ENCODE measurements at places on chromosomes 5 and 9.

DNA sequence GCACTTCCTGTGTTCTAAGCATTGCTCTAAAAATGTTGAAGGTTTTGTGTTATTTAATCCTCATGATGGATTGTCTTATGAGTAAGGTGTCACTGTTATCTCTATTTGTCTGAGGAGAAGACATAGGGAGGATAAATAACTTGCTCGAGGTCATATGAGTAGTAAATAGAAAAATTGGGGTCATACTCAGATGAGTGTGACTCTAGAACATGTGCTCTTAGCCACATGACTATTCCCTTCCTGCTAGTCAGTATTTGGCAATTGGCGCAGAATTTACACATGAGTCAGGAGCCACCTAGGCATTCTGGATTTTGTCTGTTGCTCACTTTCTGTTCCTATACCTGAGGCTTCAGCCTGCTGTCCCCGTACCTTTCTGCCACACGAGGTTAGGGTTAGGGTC lies 234.6 kb upstream of the CD180 start:
- no peaks in the 10 kb centered on the region for H3K4me1 ChIP-seq
- no peaks in the 10 kb centered on the region for H3K36me3 ChIP-seq
- no peak overlapping the region for H3K27ac ChIP-seq
- no peaks in the 10 kb centered on the region for H3K27me3 ChIP-seq
- no peak overlapping the region for H3K4me3 ChIP-seq
- no peak for DNase-seq

- H3K27ac ChIP-seq, result no peak overlapping the region
- H3K36me3 ChIP-seq, result no peaks in the 10 kb centered on the region
- no peaks in the 10 kb centered on the region for H3K4me1 ChIP-seq
- H3K27me3 ChIP-seq, result no peaks in the 10 kb centered on the region
These were observed 1078.3 kb downstream of the CDH12 start for GRCh38 chr5:21774801-21775200.

DNA sequence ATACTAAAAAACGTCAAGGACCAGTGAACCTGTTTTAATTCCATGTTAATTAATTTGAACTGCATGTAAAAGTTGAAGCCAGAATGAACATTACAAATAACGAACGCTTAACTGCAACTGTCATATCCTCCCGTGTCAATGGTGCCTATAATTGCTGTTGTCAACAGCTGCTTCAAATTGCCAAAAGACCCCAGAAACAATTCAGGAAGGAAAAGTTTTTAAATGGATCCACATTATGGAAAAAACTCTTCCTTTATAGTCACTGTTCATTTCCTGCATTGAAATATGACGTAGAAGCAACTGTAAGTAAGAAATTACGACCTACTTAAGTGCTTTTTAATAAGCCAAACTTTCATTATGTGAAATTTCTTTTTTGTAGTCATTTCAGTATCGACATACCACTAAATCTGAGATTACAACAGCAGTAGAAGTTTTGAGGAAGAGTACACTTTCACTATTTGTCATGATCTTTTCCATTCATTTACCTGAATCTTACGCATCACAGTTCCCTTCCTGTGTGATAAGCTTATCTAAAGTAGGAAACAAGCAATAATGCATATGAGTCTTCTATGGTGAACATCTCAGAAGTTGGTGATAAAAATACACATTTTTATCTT lies 37.8 kb downstream of the MEF2C start:
- peak overlapping the region; percentile 28 for H3K4me3 ChIP-seq
- H3K4me1 ChIP-seq, result peaks cover 52% of the 10 kb centered on the region
- peak; percentile 18 for DNase-seq
- no peaks in the 10 kb centered on the region for H3K27me3 ChIP-seq
- H3K36me3 ChIP-seq, result peaks cover 9% of the 10 kb centered on the region
- peak overlapping the region; percentile 46 for H3K27ac ChIP-seq

DNA sequence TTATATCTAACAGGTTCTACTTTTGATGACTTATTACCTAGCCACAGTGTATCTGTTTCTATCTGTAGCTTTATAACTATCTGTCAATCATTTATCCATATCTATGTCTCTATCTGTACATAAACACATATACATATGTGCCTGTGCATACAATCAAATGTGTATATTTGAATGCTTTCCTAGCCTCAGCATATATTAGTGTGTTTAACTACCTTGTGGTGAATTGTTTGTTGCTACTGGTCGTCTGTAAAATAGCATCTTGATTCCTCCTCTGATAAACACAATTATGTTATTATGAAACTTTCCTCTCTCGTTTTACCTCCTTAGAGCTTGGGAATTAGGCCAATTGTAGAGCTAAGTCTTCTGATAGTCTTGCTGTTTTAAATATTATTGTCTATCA lies 44.4 kb downstream of the PARP8 start:
- H3K4me3 ChIP-seq, result peak overlapping the region; percentile 88
- H3K27ac ChIP-seq, result peak overlapping the region; percentile 91
- no peaks in the 10 kb centered on the region for H3K27me3 ChIP-seq
- H3K4me1 ChIP-seq, result peaks cover 62% of the 10 kb centered on the region

DNA sequence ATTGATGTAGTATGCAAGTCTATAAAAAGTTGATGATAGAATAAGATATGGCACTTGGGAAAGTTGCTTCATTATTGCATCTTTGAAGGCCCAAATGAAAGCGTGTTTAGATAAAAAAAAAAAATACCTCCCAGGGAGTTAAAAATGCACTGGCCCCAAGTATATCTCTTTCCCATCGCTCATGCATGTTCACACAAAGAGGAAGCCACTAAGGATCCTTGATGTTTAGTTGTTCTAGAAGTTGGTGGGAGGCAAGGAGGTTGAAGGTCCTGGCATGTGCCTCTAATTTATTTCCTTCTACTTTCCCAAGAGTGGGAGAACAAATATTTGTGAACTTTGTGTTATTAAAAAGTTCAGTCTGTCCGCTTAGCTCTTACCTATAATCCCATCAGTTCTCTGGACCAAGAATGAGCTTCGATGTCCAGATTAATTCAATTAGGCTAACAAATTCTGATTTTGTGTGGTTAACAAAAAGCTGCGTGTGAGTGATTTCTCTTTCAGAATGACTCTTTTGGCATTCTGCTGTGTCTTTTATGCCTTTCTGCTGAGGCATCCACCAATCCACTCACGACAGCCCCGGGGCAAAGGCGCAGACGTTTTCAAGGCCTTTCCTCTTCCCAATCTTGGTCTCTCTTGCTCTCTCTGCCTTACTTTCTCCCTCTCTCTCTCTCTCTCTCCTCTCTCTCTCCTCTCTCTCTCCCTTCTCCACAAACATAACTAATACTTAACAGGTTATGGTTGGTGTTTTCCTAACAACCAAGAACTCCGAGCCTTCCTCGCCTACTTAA lies 135.1 kb upstream of the ERCC6L2 start:
- no peak for DNase-seq
- H3K27me3 ChIP-seq, result peaks cover 19% of the 10 kb centered on the region
- no peak overlapping the region for H3K27ac ChIP-seq
- H3K4me1 ChIP-seq, result no peaks in the 10 kb centered on the region

GRCh38 chr9:126151686-126152134 lies 174.9 kb upstream of the MVB12B start:
- peaks cover 26% of the 10 kb centered on the region for H3K27me3 ChIP-seq
- no peaks in the 10 kb centered on the region for H3K36me3 ChIP-seq
- H3K4me3 ChIP-seq, result no peak overlapping the region
- H3K27ac ChIP-seq, result no peak overlapping the region
- peaks cover 1% of the 10 kb centered on the region for H3K4me1 ChIP-seq
- DNase-seq, result no peak

GRCh38 chr5:146337264-146337904 lies 1.3 kb upstream of the POU4F3 start:
- peaks cover 99% of the 10 kb centered on the region for H3K27me3 ChIP-seq
- H3K27ac ChIP-seq, result no peak overlapping the region
- H3K36me3 ChIP-seq, result peaks cover 16% of the 10 kb centered on the region
- H3K4me3 ChIP-seq, result no peak overlapping the region

DNA sequence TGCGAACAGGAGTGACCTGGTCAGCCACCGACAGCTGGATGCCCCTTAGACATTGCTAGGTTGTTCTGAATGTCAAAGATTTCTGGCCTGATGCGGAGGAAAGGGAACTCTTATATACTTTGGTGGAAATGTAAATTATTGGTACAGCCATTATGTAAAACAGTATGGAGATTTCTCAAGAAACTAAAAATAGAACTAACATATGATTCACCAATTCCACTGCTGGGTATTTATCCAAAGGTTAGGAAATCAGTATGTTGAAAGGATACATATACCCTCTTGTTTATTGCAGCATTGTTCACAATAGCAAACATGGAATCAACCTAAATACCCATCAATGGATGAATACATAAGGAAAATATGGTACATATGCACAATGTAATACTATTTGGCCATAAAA lies 31.8 kb downstream of the DMRT3 start:
- H3K36me3 ChIP-seq, result no peaks in the 10 kb centered on the region
- peaks cover 27% of the 10 kb centered on the region for H3K27me3 ChIP-seq
- no peaks in the 10 kb centered on the region for H3K4me1 ChIP-seq
- no peak overlapping the region for H3K4me3 ChIP-seq
- DNase-seq, result no peak

GRCh38 chr9:72119853-72120252 lies 29.4 kb upstream of the GDA start:
- no peak overlapping the region for H3K4me3 ChIP-seq
- H3K27me3 ChIP-seq, result peaks cover 6% of the 10 kb centered on the region
- no peak overlapping the region for H3K27ac ChIP-seq

- H3K4me1 ChIP-seq, result peaks cover 28% of the 10 kb centered on the region
- peak within 1 kb of the TSS; percentile 85 for H3K4me3 ChIP-seq
- H3K27me3 ChIP-seq, result no peaks in the 10 kb centered on the region
- peak within 1 kb of the TSS; percentile 98 for H3K27ac ChIP-seq
These were observed at the start of gene RALGDS for GRCh38 chr9:133121198-133121914. TSS of gene RALGDS (minus strand) at chr9:133121240. CDS start at chr9:133121154, 86 bp downstream.

DNA sequence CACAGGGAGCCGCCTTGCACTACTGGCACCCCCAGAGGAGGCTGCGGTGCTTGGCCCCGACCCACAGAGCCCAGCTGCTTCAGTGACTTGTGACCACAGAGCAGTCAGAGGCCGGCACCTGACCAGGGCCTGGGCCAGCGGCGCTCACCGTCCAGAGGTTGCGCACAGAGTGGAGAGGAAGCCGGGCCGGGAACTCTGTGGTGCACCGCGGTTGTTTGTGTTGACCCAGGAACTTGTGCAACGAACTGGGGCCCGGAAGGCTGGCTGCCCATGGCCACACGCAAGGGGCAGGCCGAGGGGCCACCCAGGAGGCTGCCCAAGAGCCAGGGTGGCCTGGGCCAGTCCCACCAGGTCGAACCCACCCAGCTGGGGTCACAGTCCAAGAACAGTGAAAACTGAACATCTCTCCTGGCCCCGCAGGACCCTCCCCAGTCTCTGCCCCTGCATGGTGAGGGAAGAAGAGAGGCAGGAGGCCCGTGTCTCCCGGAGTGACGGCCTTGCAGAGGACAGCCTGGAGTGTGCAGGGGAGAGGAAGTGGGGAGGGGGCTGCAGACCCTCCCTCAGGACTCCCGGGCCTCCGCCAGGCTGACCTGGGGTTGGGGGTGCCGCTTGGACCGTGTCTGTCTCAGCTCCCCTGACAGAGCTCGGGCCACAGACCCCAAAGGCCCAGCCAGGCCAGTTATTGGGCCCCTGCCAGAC lies 42.8 kb upstream of the EGFL7 start:
- no peaks in the 10 kb centered on the region for H3K36me3 ChIP-seq
- H3K27ac ChIP-seq, result no peak overlapping the region
- no peak for DNase-seq
- peaks cover 34% of the 10 kb centered on the region for H3K4me1 ChIP-seq
